ENCODE measurements at places on chromosomes 11 and 22.

DNA sequence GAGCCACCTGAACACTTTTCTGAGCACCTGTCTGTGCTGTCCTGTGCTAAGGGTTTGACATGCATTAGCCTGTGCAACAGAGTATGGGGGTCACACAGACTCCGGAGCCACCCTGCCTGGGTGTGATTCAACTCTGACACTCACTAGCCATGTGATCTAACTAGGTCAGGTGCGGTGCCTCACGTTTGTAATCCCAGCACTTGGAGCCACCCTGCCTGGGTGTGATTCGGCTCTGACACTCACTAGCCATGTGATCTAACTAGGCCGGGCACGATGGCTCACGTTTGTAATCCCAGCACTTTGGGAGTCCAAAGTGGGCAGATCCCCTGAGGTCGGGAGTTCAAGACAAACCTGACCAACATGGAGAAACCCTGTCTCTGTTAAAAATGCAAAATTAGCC lies 11.4 kb downstream of the UBE2L6 start:
- DNase-seq: no peak

- no peak for DNase-seq
Observed at GRCh38 chr11:75522286-75523044, 3.3 kb downstream of the GDPD5 start.

DNA sequence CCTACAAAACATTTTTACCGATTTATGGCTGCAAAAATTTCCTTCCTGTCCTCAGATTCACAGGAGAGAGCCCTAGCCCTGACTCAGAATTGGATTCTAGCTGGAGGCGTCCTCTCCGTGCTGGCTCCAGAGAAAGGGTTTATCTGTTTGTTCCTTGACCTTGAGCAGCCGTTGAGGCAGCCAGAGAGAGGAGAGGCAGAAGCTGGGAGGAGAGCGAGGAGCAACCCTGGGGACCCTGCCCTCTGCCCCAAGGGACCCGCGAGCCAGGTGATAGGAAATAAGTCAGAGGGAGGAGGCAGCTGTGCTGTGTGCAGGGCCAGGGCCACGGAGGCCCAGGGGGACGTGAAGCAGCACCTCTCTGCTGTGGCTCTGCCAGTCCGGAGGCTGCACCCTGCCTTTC lies 75.6 kb downstream of the IGLL1 start:
- DNase-seq: no peak

GRCh38 chr11:78100676-78101472 lies 21.2 kb upstream of the NDUFC2 start:
- no peak for DNase-seq

GRCh38 chr11:81874635-81875034 lies 859.0 kb downstream of the FAM181B start:
- no peak for DNase-seq
